NCI-H1092 (cell line): ENCODE measurements at places on chromosomes 3 and 15.

DNA sequence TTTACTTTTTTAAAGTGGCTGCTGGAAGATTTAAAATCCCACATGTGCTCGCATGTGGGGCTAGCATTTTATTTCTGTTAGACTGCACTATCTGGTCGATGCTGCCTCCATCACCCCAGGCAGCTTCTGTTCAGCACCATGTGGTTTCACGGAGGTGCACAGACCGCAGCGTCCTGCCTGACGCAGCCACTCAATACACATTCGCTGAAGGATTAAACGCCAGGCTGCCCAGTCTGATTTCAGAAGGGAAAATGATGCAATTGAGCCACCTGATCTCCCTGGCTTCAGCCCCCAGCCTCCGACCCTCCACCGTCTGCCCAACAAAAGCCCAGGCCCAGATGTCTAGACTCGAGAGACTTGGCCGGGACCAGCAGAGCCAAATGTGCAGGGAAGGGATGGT, 84.5 kb downstream of the MEGF11 start:
- no peak for DNase-seq

- no peak for DNase-seq
Observed at GRCh38 chr3:68004091-68004490, 349.7 kb upstream of the SUCLG2 start.

DNA sequence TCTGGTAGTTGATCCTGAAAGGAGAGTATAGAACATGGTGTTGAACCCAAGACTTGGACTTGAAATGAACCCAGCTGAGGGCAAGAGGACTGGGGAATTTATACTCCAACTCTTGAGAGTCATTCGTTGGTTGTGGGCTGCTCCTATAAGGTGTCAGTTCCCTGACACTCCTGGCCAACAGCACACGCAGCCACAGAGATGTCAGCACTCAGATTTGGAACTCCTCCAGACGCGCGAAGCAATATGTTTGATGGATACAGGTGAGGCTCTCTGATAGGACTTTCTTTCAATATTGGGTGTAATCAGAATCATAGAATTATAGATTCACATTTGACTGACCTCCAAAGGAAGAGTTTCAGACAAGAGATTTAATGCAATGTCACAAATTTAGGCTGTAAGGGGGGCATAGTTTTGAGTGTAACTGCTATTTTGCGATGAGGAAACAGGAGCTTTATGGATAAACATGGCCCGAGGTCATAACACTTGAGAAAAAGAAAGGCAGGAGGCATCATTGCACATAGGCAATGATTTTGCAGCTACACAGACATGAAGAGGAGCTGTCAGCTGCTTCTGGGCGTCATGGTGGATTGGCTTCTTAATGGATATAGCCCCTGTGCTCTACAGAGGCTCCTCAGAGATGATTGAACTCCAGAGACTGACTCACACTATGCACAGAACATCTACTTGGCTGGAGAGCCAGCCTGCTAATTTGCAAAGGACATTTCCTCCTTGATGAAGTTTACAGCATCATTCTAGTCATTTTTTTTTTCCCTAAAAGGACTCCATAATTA, 569.2 kb upstream of the RGMA start:
- no peak for DNase-seq

- DNase-seq = no peak
Observed at GRCh38 chr15:66679061-66679656, 22.9 kb upstream of the SMAD6 start.

DNA sequence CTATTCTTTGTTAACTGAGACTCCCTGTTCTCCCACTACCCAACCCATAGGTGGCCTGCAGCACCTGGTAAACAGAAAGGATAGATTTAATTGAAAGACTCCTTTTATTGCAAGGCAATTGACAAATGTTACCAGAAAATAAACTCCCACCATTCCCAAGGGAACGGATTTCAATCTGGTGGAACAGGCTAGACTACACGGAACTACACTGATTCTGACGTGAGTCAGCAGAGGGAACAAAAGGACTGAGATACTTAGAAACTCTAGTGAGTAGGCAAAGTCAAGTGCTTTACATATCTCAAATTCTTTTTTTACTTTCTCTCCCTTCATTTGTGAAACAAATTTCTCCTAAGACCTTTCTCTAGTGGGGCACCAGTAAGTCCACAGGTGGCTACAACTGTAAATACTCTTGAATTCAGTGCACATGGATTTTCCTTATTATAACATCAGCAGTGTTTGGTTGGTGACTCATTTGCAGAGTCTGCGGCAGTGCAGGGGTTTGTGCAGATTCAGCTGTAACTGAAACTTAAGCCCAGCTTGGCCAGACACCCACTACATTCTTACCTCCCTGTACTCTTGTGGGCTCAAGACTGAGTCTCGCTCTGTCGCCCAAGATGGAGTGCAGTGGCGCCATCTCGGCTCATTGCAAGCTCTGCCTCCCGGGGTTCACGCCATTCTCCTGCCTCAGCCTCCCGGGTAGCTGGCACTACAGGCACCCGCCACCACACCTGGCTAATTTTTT, 34.3 kb upstream of the PLSCR2 start:
- DNase-seq = no peak

- DNase-seq = no peak
Observed at GRCh38 chr3:68963891-68964290, 31.5 kb upstream of the TAFA4 start.

- no peak for DNase-seq
Observed at GRCh38 chr3:146496251-146496650, 26.9 kb upstream of the PLSCR2 start.

GRCh38 chr15:101266034-101266433, 11.3 kb downstream of the SELENOS start:
- DNase-seq = no peak

DNA sequence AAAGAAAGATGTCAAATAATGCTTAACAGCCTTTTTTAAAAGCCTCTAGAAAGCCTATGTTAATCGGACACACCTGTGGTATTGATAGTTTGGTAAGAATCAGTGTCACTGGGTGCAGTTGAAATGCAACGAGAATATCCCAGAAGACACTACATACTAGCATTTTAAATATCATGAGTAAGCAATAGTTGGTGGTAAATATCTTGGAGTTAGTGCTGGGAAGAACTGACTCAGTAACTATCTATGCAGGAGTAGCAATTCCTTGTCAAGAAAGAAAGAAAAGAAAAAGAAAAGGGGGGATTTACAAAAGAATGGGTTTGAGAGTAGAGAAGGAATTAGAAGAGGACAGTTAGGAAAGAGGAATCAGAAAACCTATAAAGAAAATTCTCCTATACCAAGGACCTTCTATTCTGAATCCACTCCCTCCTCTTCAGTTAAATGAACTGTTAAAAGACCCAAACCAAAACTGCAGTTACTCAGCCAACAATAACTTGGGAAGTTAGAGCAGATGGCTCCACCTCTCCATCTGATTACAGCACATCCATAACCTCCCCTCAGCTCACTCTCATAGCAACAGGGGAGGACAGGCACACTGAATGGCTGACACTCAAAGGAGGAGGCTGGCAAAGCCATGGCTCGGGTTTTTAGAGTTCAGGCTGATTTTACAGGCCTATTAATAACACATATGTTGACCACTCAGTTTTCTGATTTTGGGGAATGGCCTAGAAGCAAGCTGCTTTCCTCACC, 207.6 kb upstream of the MDFIC2 start:
- no peak for DNase-seq

DNA sequence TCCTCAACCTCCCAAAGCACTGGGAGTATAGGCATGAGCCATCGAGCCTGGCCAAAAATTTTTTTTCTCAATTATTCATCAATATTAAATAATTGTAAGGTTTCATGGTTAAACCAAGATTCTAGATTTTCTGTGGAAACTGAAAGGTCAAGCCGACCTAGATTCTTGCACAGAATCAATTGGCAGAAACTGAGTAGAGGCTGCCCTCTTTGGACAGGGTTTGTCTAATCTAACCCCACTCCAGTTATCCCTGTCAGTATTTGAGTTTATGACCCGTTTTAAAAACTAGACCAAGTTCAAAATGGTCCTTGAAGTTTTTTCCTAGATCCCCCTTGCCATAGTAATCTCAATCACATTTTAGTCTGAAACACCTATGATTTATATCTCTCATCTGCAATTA, 8.6 kb upstream of the ADAM10 start:
- DNase-seq = no peak

DNA sequence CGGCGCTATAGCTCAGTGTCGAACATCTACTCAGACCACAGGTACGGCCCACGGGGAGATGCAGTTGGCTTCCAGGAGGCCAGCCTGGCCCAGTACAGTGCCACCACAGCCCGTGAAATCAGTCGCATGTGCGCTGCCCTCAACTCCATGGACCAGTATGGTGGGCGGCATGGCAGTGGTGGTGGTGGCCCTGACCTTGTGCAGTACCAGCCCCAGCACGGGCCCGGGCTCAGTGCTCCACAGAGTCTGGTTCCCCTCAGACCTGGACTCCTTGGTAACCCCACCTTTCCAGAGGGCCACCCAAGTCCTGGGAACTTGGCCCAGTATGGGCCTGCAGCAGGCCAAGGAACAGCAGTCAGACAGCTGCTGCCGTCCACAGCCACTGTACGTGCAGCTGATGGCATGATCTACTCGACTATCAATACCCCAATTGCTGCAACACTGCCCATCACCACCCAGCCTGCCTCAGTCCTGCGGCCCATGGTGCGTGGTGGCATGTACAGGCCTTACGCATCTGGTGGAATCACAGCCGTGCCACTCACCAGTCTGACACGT, 18.3 kb upstream of the APEH start:
- DNase-seq = no peak

GRCh38 chr15:41894251-41894790, 468 bp upstream of the SPTBN5 start:
- no peak for DNase-seq

DNA sequence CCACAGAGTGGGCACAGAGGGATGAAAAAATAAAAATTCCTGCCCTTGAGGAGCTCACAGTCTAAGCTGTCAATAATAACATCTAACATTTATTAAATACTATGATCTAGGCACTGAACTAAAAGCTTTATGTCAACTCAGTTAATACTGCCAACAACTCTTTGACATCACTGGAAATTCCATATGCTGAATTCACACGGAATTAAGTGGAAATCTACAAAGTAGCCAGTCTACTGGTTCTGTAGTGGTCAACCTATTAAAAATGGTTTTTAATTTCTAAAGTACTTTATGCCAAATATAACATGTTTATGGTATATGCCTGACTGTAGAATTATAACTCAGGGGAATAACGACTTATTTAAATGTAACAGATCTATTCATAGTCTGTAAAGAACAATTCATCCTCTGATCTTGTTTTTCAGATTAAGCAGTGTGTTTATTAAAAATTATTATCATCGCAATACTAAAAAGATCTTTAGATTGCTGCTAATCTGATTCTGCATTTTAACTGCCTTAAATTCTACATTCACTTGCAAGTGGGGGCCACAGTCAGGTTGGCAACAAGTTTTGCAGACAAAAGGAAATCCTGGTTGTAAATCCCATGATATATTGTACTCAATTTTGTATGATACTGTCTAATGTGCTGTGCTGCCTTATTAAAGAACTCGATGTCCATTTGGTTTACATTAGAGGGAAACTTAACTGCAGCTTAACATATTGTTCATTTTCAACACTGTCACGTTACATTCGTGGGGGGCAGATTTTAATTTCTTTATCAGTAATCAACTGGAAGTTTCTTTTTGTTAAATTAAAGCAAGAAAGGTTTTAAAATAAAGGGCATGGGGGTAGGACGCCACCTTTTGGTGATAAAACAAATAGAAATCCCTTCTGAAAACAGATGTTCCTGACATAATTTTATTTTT, 2.6 kb upstream of the FOXP1 start:
- DNase-seq = no peak

- no peak for DNase-seq
Observed at GRCh38 chr3:191301017-191301416, 28.2 kb upstream of the CCDC50 start.

DNA sequence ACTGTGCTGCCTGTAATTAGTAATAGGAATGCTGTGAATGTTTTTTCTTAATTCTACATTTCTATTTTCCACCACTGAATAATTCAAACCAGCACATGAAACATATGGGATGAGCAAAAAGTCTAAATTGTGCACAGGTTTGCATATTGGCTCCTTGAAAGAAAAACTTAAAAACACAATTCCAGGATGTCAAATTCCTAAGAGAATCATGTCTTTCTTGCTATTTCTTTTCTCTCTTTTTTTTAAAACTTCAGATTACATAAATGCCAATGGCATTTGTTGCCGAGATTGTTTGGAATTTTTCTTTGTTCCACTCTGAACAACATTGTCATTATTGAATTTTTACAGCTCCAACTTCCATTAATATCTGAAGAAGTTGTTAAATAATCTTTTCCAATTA, 60.8 kb downstream of the VGLL3 start:
- DNase-seq = no peak

DNA sequence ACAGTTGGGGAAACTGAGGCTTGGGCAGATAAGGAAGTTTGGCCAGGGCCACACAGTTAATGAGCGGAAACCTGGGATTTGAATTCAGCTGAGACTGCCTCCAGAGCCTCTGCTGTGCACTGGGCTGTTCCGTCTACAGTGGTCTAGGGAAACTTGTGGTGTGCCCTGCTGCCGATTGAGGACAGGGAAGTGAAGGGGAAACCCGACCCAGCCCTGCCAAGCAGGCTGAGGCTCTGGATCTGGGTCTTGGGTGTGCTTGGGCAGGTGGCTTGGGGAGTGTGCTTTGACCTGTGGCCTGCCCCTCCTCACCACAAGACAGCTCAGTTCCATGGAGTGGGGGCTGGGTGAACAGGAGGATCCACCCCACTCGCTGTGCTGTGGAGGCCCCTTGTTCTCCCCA, 17.6 kb downstream of the NISCH start:
- DNase-seq = no peak

- no peak for DNase-seq
Observed at GRCh38 chr15:78502641-78503040, 4.7 kb upstream of the HYKK start.

GRCh38 chr3:24352893-24353553, 141.6 kb downstream of the THRB start:
- no peak for DNase-seq

DNA sequence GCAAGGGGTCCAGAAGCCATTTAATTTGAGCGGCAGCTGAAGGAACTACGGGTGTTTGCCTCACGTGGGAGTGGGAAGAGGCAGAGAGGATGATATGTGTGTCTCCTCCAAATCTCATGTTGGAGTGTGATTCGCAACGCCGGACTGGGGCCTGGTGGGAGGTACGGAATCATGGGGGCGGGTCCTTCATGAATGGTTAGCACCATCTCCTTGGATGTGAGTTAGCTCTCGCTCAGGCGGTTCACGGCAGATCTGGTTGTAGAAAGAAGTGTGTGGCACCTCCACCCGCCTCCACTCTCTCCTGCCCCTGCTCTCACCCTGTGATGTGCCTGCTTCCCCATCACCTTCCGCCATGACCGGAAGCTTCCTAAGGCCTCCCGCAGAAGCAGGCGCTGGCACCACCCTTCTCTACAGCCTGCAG, 25.4 kb downstream of the XXYLT1 start:
- no peak for DNase-seq
